ENCODE measurements at places on chromosomes 1 and 21. TPM values are rescaled to one million over a fixed set of nuclear protein-coding genes. Genes with fewer than 3 reads are reported as not detected.

The COL24A1 gene
- 2.3 TPM for polyA plus RNA-seq

The CD1E gene
- polyA plus RNA-seq = not detected

The OR2L3 gene
- not detected for polyA plus RNA-seq

The CLCNKB gene
- 65.5 TPM for polyA plus RNA-seq

The SUSD4 gene
- 20.5 TPM for polyA plus RNA-seq

DNA sequence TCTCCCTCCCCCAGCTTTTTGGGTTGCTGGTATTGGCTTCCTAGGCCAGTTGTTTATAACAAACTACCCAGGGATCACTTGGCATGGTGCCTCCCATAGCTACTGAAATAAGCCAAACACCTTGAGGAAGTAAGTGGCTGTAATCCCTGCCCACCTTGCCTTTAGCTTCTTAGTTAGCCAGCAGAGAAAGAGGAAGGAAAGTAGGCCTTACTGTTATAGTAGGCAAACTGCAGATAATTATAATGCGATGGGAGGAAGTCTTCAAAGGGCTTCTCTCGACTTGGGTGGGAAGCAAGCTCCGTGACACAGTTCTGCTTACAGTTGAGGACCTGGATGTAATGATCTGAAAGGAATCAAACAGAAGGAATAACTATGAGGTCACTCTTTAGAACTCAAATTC lies 8.2 kb downstream of the P3H1 start:
- no peak for DNase-seq

GRCh38 chr1:40699787-40700186 lies 8.3 kb downstream of the NFYC start:
- no peak for DNase-seq

- DNase-seq = no peak
Observed at GRCh38 chr1:16372535-16373285, 5.7 kb downstream of the SZRD1 start.

- DNase-seq = no peak
Observed at GRCh38 chr21:19899645-19900044, 1098.6 kb upstream of the NCAM2 start.

DNA sequence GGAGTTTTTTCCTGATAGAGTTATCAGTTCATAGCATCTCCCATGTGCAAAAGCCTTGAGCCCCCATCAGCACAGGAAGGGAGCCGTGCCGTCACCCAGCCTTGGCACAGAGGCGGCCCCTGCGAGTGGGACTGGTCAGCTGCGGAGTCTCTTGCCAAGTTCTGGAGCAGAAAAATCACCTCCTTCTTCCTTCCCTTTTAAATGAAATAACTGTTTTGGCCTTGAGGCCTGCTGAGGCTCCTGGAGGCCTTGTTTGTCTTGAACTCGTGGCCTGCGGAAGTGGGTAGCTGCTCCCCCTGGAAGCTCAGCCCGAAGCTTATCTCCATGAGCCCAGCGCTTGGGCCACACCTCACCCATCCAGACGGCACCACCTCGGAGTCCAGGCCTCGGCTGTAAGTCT lies 145.7 kb upstream of the TMEM51 start:
- no peak for DNase-seq

DNA sequence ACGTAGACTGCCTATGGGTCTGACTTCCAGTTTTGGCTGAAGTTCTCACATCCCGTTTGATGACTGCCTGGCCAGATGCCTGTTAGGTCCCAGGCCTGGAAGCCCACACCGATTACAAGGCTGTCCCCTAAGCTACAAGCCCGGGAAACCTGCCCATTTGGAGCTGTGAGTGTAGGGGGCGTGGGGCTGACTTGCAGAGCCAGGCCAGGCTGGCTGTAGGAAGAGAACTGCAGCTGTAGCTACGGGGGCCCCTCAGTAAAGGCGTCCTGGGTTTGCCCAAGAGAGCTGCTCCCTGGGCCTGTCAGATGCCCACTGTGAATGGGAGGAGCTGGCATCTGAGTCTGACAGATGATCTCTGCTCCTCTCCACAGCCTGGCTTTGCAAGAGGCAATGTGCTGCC lies 199.7 kb downstream of the CAMTA1 start:
- DNase-seq = no peak

Data from renal pelvis (tissue), 12 donors.